ENCODE measurements at places on chromosomes 1 and 21. TPM values are rescaled to one million over a fixed set of nuclear protein-coding genes. Genes with fewer than 3 reads are reported as not detected.
A peak's percentile ranks its signal among the peaks of the same experiment; 100 is the strongest.

GRCh38 chr1:47186267-47187185 is 3.3 kb downstream of the PDZK1IP1 start:
- H3K4me3 ChIP-seq: no peak overlapping the region
- peaks cover under 1% of the 10 kb centered on the region for H3K27me3 ChIP-seq
- H3K4me1 ChIP-seq: peaks cover 7% of the 10 kb centered on the region
- H3K36me3 ChIP-seq: no peaks in the 10 kb centered on the region
- no peak for DNase-seq

DNA sequence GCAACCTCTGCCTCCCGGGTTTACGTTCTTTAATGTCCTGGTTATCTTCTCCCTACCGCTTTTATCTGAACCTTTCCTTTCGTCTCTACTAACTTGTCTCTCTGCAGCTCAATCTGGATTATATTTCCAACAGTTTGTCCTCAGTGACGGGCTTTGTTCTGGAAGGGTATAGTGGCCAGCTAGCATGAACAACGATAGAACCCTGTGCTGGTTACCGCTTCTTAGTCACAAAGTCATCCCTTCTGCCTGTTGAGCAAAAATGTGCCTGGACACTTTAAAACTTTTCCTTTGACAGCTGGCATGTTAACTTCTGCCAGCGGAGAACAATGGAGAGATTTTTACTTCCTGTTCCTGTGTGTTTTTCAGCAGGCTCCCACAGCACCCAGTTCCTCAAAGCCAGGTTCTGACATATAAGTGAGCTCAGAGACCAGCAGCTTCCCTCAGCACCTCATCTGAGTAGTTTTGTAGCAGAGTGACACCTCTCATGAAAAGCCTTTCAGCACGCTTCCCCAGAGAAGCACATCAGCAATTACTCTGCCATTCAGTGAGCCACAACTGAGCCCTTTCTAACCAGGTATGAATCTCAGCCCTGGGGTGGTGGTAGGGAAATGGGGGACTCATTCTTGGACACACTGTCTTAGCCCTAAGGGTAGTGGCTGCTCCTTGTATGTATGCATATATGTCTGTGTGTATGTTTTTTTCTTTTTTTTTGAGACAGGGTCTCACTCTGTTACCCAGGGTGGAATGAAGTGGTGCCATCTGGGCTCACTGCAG is 23.6 kb upstream of the CCDC17 start:
- no peak for DNase-seq
- H3K27ac ChIP-seq: peak overlapping the region; percentile 27
- H3K4me1 ChIP-seq: peaks cover 23% of the 10 kb centered on the region
- no peaks in the 10 kb centered on the region for H3K27me3 ChIP-seq

Gene ENTREP3
- 21.9 TPM for total RNA-seq

- DNase-seq: no peak
- H3K36me3 ChIP-seq: no peaks in the 10 kb centered on the region
- no peak overlapping the region for H3K4me3 ChIP-seq
- peaks cover 8% of the 10 kb centered on the region for H3K4me1 ChIP-seq
- no peaks in the 10 kb centered on the region for H3K27me3 ChIP-seq
- H3K27ac ChIP-seq: no peak overlapping the region
Measured at GRCh38 chr1:10544239-10544638, 69.5 kb downstream of the PEX14 start.

GRCh38 chr1:225762444-225762843 is 15.2 kb upstream of the SRP9 start:
- no peaks in the 10 kb centered on the region for H3K36me3 ChIP-seq
- H3K4me1 ChIP-seq: peaks cover 4% of the 10 kb centered on the region
- H3K4me3 ChIP-seq: no peak overlapping the region
- no peaks in the 10 kb centered on the region for H3K27me3 ChIP-seq

Gene RGSL1
- not detected for total RNA-seq

Gene FCRL6
- total RNA-seq: not detected

DNA sequence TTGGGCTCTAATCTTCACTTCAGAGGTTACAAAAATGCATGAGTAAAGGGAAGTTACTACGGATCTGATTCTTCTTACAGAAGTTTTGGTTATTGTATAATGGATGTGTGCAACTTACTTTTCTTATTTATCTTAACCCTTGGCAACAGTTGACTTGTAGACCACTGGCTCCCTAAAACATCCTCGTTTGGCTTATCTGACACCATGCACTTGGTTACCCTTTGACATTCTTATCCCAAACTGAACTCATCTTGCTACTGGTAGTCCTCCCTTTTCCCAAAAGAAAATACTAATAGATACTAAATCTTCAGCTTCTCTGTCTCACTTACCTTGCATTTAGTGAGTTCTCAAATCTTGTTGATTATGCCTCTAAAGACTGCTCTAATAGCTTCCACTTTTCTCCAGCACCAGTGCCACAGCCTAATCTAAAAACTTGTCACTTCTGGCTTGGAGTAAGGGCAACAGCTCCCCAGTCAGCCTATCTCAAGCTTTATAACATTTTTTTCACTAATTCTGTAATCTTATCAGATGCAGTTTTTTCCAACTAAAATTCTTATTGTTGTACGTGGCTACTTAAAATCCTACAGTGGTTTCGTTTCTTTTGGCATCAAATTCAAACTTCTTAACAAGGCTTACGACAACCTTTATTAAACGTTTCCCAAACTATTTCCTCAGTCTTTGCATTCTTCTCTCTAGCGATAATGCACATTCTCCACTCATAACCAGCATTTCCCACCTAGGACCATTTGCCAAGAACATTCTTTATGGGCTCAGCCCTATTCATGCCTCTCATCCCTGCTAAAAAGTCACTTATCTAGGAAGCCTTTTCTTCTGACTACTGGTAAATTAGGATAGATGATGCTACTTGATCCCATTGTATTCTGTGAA is 204.2 kb downstream of the KCNT2 start:
- no peaks in the 10 kb centered on the region for H3K4me1 ChIP-seq
- no peaks in the 10 kb centered on the region for H3K27me3 ChIP-seq
- no peak overlapping the region for H3K4me3 ChIP-seq
- no peak overlapping the region for H3K27ac ChIP-seq

DNA sequence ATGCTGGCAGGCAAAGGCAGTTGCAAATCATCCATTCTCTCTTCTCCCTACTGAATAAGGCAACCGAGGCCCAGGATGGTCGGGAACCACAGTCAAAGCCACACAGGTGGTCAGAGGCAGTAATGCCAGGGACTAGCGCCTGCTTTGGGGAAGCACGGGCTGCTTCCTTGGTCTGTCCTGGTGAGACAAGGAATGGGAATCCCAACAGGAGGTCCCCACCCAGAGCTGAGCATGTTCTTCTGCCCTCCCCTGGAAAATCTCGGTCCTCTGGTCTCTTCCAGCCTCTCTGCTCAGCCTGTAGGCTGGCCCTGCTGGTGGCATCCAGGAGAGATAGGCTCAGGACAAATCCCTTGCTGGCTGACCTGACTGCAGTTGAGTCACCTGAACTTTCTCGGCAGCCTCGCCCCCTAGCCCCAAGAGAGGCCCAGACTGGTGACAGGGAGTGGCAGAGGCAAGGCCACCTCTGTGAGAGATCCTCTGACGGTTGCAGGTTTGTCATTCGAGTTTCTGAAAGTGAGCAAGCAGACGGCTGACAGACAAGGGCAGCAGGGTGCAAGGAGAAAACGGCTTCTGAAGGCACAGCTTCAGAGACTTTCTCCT is 5.8 kb downstream of the OLIG1 start:
- peaks cover 16% of the 10 kb centered on the region for H3K4me1 ChIP-seq
- no peak overlapping the region for H3K4me3 ChIP-seq
- peaks cover 69% of the 10 kb centered on the region for H3K27me3 ChIP-seq
- no peaks in the 10 kb centered on the region for H3K36me3 ChIP-seq
- no peak for DNase-seq

Gene TMPRSS3
- total RNA-seq: 1.3 TPM

GRCh38 chr1:172663732-172664131 is 4.8 kb downstream of the FASLG start:
- H3K4me1 ChIP-seq: no peaks in the 10 kb centered on the region
- H3K36me3 ChIP-seq: no peaks in the 10 kb centered on the region
- H3K4me3 ChIP-seq: no peak overlapping the region
- no peaks in the 10 kb centered on the region for H3K27me3 ChIP-seq
- H3K27ac ChIP-seq: no peak overlapping the region
- DNase-seq: no peak

GRCh38 chr1:231636157-231636556 is 9.6 kb downstream of the DISC1 start:
- no peak for DNase-seq
- no peaks in the 10 kb centered on the region for H3K27me3 ChIP-seq
- no peaks in the 10 kb centered on the region for H3K4me1 ChIP-seq

DNA sequence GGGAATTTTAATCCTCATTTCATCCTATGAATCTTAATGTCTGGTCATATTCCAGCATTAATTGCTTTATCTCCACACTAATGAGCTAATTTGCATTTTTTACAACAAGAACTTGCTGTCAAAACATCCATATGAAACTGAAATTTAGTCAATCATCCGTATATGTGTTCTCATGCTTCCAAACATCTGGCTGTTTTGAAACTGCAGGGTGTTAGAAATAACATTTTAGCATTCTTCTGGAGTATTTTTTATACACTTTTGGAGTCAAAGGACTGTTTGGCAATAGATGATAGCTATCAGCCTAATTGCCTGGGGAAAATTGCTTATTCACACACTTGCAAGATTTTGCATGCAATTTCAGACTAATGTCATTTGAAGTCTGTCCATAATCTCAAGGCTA is 1639.3 kb downstream of the KCNT2 start:
- no peaks in the 10 kb centered on the region for H3K36me3 ChIP-seq
- H3K4me3 ChIP-seq: no peak overlapping the region
- no peak for DNase-seq
- no peaks in the 10 kb centered on the region for H3K27me3 ChIP-seq

DNA sequence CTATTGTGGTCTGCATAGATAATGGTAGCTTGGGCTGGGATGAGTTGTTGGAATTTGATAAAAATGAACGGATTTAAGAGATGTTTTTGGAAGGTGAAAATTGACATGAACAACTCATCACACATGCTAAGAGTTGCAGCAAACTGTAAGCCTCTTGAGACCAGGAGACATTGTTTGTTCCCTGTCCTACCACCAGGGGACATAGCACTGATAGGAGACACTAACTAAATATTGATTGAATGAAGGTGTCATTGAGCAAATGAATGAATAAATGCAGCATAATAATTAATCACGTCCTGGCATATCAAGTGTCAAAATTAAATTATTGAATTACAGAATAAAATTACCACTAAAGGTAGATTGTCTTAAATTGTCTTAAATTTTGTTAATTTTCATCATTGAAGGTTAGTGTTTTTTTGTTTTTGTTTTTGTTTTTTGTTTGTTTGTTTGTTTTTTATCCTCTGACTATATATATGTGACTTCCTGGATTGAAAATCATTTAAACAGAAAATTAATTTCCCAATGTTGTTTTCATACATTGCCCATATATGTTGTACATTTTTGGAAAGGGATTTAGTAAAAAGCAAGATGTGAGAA is 285.3 kb upstream of the C1orf105 start:
- no peak overlapping the region for H3K4me3 ChIP-seq
- H3K4me1 ChIP-seq: no peaks in the 10 kb centered on the region
- peak; percentile 10 for DNase-seq
- peak overlapping the region; percentile 82 for H3K27ac ChIP-seq
- H3K36me3 ChIP-seq: no peaks in the 10 kb centered on the region

DNA sequence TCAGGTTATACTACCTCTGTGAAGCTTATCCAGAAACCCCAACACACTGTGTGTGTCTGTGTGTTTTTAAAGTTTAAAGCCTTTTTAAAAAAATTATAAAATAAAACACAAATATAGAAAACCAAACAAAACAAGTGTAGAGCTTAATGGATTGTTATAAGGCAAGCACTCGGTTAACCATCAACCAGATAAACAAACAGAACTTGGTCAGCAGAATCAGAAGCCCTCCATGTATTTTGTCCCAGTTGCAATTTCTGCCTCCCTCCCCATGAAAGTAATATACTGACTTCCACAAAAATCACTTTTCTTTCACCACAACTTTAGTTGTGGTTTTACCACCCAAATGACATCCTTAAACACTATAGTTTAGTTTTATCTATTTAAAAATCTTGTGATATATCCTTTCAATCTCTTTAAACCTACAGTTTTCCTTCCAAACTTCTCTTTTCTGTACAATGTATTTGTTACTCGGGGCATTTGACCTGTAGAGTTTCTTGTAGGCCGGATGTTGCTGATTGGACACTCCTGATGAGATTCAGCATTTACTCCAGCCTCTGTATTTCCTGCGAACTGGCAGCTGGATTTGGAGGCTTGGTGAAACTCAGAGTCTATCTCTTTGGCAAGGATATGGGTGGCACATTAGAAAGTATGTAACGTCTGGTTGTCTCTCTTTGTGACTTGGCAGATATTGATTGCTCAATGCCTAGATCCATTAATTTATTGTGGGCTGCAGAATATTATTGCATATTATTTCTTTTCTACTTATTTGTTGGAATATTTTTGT is 8.6 kb downstream of the PAPPA2 start:
- H3K27me3 ChIP-seq: no peaks in the 10 kb centered on the region
- H3K4me3 ChIP-seq: no peak overlapping the region
- H3K36me3 ChIP-seq: no peaks in the 10 kb centered on the region
- no peaks in the 10 kb centered on the region for H3K4me1 ChIP-seq
- no peak overlapping the region for H3K27ac ChIP-seq

DNA sequence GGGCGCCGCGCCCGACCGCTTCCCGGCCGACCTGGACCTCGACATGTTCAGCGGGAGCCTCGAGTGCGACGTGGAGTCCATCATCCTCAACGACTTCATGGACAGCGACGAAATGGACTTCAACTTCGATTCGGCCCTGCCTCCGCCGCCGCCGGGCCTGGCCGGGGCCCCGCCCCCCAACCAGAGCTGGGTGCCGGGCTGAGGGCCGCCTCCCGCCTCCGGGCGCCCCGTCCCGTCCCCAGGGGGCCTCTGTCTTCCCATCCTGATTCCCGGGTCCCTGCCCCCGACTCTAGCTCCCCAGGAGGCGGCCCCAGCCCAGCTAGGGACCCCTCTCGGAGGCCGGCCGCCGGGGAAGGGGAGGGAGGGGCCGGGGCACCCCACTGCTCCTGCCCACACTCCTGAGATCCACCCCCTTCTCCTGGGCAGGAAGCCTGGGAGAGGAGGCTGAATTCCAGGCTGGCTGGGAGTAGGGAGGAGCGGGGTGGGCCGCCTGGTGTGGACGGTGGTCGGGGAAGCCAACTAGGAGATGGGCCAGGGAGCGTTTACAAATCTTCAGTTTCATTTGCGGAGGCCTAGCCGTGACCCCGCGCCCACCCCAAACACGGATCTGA is 21.4 kb downstream of the FOXO6 start:
- peak overlapping the region; percentile 84 for H3K27ac ChIP-seq
- DNase-seq: no peak
- H3K27me3 ChIP-seq: peaks cover 37% of the 10 kb centered on the region
- H3K36me3 ChIP-seq: no peaks in the 10 kb centered on the region
- H3K4me3 ChIP-seq: peak overlapping the region; percentile 50

- H3K27ac ChIP-seq: peak overlapping the region; percentile 64
- H3K4me3 ChIP-seq: no peak overlapping the region
- no peak for DNase-seq
- H3K36me3 ChIP-seq: no peaks in the 10 kb centered on the region
- no peaks in the 10 kb centered on the region for H3K27me3 ChIP-seq
Measured at GRCh38 chr1:94884507-94884906, 42.4 kb downstream of the CNN3 start.

Gene LAMB3
- 127 TPM for total RNA-seq

Measured in transverse colon (tissue), 4 donors.